GM12865 (cell line): ENCODE measurements at places on chromosomes 2 and 18.
A peak's percentile ranks its signal among the peaks of the same experiment; 100 is the strongest.

DNA sequence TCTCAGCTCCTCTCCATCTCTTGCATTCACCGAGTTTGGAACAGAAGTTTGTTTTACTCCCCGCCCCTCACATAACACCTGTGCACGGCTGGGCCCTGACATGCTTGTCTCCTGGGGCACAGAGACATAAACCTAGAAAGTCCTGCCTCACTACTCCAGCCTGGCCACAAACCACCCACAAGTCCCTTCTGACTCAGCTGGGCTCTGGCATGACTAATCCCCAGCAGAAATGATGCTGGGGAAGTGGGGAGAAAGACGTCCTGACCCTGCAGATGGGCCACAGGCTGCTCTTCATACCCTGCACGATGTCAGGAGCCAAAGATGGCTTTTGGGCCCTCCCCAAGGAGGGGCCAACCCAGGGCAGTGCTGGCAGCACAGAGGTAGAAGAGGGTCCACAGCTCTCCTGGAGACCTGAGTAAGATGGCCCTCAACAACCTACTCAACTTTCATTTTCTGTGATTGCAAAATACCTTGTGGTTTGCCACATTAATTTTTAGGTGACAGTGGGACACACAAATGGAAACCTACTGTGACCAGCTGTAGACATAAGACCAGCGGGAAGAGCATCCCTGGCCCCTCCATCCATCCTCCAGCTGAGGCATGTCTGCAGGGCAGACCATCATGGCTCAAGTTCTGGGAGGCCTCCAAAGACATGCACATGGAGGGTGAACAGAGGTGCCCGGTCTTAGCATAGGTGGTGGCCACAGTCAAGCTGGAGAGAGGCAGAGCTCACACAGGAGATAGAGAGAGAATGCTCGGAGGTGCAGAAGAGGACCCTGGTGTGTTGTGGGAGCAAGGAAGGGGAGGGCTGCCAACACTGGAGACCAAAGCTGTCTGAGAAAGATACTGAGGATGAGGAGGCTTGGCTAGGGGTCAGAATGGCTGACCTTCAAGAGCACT lies 40.0 kb downstream of the DNMT3A start:
- DNase-seq, result peak; percentile 97

- DNase-seq, result no peak
Measured at GRCh38 chr2:188631037-188631809, 339.5 kb downstream of the GULP1 start.

DNA sequence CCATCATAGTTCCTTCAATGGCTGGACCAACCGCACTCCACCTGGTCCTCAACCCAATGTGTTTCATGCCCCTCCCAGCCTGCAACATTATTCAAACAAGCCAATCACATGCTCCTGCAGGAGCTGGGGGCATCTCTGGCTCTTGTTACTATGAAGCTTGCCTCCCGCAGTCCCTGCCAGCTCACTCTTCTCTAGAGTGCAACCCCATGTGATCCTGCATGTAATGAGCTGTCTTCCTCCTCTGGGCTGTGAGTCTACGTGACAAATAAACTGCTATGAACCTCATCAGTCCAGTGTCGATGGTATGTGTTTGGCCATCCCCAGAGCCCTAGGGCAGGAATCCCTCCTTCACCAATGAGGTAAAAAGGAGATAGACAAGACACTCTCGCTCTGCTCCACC lies 15.8 kb upstream of the BOD1L2 start:
- DNase-seq, result no peak

GRCh38 chr2:172113617-172114016 lies 10.9 kb upstream of the DLX2 start:
- peak; percentile 39 for DNase-seq

GRCh38 chr2:11624893-11625292 lies 45.1 kb downstream of the NTSR2 start:
- no peak for DNase-seq

DNA sequence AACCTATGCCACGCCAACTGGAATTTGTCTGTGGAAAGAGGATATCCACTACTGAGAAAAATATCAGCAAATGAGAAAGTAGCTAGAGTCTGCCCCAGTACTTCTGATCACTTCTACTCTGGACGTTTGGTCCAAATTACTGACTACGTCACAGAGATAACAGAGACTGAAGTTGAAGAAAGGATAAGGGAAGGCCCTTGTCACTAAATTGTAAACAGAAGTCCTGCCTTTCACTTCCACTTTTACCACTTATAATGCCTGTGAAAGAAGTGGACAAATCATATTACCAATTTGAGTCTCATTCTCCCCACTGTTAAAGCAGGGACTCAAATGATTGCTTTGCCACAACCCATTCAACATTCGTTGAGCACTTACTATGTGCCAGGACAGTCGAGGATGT lies 173.9 kb upstream of the ERBB4 start:
- no peak for DNase-seq

DNA sequence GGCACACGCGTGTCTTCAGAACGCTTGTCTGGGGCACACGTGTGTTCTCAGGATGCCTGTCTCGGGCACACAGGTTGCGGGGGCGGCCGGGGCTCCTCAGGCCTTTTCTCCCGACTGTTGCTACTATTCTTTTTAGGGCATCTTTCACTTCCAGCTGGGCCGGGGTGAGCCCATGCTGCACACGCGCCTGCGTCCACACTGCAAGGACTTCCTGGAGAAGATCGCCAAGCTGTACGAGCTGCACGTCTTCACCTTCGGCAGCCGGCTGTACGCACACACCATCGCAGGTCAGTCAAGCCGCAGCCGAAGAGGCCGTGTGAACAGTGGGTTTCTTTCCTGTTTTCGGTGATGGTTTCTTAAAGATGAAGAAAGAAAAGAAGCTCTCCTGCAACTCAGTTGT lies 25.0 kb downstream of the CTDP1 start:
- DNase-seq, result no peak

DNA sequence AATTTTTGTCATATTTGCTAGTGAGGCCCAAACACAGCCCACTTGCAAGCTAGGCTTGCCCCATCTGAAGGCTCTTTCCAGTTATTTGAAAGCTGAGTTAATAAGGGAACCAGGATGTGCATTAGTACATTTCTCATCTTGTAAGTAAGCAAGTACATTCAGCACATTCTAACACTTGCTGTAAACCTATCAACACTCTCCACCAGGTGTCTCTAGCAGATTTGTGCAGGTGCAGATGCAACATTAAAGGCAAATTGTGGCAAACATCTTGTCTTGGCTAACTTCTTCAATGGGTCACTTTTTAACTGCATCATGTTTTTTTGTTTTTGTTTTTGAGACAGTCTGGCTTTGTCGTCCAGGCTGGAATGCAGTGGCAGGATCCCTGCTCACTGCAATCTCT lies 25.3 kb upstream of the MFSD6 start:
- DNase-seq, result peak; percentile 84

GRCh38 chr2:47404356-47404755 lies 1.4 kb downstream of the MSH2 start:
- no peak for DNase-seq

DNA sequence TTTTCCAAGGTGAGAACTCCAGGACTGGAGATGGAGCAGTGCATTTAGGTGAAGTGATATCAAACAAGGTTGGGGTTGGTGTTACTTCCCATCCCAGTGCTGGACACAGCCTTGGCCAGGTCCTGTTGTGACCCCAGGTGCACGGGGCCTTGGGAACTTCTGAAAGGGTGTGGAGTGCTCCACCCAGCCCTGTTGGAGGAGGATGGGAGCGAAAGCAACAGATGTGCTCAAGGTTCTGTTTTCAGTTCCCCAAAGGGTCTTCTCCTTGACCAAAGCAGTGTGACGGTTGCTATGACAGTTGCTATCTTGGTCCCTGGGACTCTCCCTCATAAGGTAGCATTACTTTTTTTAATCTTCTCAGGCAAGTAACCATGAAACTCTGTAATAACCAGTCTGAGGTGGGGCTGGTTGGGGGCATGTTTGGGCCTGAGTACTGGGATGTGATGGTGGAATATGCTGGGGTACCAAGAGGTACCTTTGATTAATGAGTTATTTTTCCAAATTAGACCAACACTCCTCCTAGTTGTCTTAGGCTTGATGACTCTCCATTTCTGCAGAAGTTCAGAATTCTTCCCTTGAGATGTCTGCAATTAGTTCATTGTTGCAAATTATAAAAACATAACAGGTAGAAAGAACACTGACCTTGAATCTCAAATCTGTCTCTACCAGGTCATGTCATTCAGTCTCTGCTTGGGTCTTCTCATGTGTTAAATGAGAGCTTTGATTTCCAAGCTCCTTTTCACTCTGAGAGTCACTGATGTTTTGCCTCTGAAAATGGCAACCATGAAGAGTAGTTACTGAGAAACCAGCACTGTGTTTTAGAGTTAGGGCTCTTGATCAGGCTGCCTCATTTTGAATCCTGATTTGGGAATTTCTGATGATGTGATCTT lies 154.5 kb downstream of the RPIA start:
- DNase-seq, result peak; percentile 28

- DNase-seq, result no peak
Measured at GRCh38 chr2:120709608-120710041, 26.0 kb upstream of the GLI2 start.

DNA sequence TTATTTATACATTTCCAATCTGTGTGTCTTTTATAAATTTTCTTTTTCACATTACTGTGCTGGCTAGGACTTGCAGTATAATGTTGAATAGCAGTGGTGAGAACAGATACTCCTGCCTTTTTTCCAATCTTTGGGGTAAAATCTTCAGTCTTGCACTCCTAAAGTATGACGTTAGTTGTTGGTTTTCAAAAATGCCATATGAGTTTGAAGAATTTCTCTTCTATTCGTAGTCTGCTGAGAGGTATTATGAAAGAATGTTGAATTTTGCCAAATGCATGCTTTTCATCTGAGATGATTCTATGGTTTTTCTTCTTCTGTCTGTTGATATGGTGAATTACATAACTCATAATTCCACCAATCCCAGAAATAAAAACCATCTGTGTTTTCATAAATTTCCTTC lies 335.3 kb upstream of the CHST9 start:
- no peak for DNase-seq

- no peak for DNase-seq
Measured at GRCh38 chr2:218285604-218286003, 6.7 kb downstream of the TMBIM1 start.

- no peak for DNase-seq
Measured at GRCh38 chr2:99487906-99488305, 1.9 kb downstream of the REV1 start.

DNA sequence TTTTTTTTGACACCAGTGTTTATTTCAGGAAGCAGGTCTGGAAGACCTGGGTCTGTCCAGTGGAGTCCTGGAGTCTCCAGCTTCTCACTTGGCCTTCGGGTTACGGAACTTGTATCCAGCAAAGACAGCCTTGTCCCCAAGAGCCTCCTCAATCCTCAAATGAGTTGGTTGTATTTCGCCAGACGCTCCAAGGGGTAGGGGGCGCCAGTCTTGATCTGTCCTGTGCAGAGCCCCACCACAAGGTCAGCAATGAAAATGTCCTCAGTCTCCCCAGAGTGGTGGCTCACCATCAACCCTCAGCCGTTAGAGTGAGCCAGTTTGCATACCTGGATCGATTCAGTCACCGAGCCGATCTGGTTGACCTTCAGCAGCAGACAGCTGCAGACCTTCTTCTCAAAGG lies 21.9 kb downstream of the ASXL2 start:
- DNase-seq, result no peak

- DNase-seq, result no peak
Measured at GRCh38 chr2:100990166-100990565, 11.9 kb upstream of the RPL31 start.

DNA sequence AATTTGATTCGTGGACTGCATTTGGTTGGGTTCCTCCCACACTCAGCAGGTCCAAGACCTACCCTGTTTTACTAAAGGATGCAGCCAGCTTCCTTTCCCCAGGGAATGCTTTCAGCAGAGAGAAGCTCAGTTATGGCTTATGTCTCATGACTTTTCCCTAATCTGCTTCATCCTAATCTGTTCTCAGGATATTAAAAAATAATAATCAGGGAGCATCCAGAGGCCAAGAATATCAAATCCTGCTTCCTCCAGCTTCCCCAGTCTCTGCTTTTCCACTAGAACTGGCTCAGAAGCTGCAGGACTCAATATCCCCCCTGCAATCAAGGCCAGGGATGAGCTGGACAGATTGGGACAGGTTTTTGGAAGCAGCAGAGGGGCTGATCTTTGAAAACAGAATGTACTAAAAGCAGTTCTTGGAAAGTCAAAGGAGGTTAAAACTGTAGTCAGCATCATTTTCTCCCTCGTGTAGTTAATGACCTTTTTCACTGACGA lies 326.9 kb upstream of the TNP1 start:
- no peak for DNase-seq

- no peak for DNase-seq
Measured at GRCh38 chr18:61854578-61855448, 38.0 kb downstream of the RNF152 start.

DNA sequence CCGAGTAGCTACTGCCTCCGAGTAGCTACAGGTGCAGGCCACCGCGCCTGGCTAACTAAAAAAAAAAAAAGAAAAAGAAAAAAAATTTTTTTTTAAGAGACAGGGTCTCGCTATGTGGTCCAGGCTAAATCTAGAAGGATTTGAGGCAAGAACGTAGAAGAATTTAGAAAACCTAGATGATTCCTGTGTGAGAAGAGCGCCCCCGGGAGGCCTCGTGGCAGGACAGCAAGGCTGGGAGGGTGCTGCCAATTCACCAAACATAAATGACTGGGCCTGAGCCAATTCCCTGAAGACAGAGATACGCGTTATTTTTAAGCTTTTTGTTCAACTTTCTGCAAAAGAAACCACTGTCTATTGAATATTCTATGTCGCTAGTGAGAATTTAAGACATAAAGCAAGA lies 90.1 kb upstream of the TGFA start:
- peak; percentile 20 for DNase-seq

- DNase-seq, result no peak
Measured at GRCh38 chr2:95382686-95383634, 19.5 kb upstream of the FAHD2A start.
